ENCODE measurements at places on chromosomes 7 and 10. TPM values are rescaled to one million over a fixed set of nuclear protein-coding genes. Genes with fewer than 3 reads are reported as not detected.
A peak's percentile ranks its signal among the peaks of the same experiment; 100 is the strongest.

GRCh38 chr10:690372-691161 is 1.1 kb upstream of the DIP2C start:
- H3K4me3 ChIP-seq, result no peak overlapping the region
- peaks cover 44% of the 10 kb centered on the region for H3K27me3 ChIP-seq
- H3K36me3 ChIP-seq, result no peaks in the 10 kb centered on the region
- peaks cover 5% of the 10 kb centered on the region for H3K4me1 ChIP-seq

DNA sequence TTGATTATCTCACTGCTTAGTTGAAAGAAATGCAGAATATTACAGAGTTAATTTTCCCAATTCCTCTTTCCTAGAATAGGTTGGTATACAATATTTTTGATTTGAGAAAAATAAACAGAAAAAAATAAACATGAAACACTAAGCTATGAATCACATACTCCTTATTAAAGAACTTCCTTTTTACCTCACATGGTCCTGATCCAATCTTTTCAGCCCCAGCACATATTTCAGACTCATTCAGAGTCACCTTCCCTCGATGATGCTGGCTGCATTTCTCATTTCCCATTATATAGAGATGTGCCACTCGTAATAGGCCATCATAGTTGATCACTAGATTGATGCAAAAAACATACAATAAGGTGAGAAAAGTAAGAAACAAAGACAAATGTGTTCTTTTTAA is 64.6 kb downstream of the HGF start:
- no peak overlapping the region for H3K4me3 ChIP-seq
- H3K4me1 ChIP-seq, result no peaks in the 10 kb centered on the region
- no peaks in the 10 kb centered on the region for H3K36me3 ChIP-seq

- H3K27me3 ChIP-seq, result no peaks in the 10 kb centered on the region
- H3K4me1 ChIP-seq, result peaks cover 15% of the 10 kb centered on the region
- peaks cover 43% of the 10 kb centered on the region for H3K36me3 ChIP-seq
Observed at GRCh38 chr7:2199956-2200583, 32.7 kb downstream of the MAD1L1 start.

DNA sequence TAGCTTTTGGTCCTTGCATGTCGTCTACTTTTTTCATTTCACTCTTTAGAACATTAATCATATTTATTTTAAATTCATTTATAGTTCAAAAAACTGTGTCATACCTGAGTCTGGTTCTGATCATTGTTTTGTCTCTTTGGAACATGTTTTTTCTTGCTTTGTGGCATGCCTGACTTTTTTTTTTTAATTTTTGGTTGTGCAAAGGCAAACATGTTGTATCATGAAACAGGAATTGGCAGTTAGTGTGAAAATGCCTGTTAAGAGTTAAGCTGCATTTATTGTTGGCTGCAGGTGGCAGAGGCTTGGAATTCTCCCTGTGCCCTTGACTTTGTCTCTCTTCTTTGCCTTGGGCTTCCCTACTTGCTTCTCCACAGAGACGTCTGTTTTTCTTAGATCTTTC is 525.0 kb upstream of the ADARB2 start:
- no peak for DNase-seq
- no peak overlapping the region for H3K4me3 ChIP-seq
- no peak overlapping the region for H3K27ac ChIP-seq
- H3K27me3 ChIP-seq, result no peaks in the 10 kb centered on the region
- peaks cover 2% of the 10 kb centered on the region for H3K4me1 ChIP-seq

The TSPAN13 gene
- total RNA-seq, result 17.8 TPM

GRCh38 chr7:152564656-152565250 is 111.2 kb downstream of the XRCC2 start:
- no peaks in the 10 kb centered on the region for H3K36me3 ChIP-seq
- no peak for DNase-seq
- peaks cover 1% of the 10 kb centered on the region for H3K27me3 ChIP-seq
- H3K4me1 ChIP-seq, result no peaks in the 10 kb centered on the region

GRCh38 chr10:28385748-28386502 is 83.1 kb upstream of the MPP7 start:
- H3K36me3 ChIP-seq, result no peaks in the 10 kb centered on the region
- peaks cover 6% of the 10 kb centered on the region for H3K4me1 ChIP-seq
- H3K27me3 ChIP-seq, result peaks cover 17% of the 10 kb centered on the region

The SHTN1 gene
- total RNA-seq, result not detected

The EVX1 gene
- not detected for total RNA-seq

- no peak for DNase-seq
- H3K4me1 ChIP-seq, result no peaks in the 10 kb centered on the region
- H3K27me3 ChIP-seq, result no peaks in the 10 kb centered on the region
- no peak overlapping the region for H3K27ac ChIP-seq
Observed at GRCh38 chr7:66894463-66895080, 26.5 kb upstream of the TMEM248 start.

DNA sequence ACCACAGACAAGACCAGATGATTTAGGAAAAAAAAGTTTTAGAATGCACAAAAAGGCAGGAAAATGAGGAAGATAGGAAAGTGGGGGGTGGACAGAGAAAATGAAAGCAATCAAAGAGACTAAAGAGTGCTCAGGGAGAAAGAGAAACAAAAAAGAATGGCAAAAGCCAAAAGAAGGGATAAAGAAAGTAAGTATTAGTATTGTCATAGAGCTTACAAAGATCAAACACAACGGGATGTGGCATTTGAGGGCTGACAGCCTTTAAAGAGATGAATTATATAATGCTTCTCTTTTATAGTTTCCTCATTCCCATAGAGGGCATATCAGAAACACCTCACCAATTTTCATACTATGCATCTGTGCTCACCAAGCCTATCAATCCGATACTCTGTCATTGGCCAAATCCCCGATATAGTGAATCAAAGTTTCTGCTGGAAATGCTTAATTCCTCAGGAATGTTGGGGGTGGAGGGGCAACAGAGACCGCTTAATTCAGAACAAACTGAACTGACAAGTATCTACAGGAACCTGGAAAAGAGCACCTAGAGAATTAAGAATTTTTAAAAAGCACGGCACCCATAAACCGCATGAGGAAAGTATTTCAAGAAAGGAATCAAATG is 2.7 kb downstream of the COG5 start:
- no peak for DNase-seq
- peak overlapping the region; percentile 1 for H3K4me3 ChIP-seq
- H3K27me3 ChIP-seq, result no peaks in the 10 kb centered on the region

The ANKRD1 gene
- total RNA-seq, result not detected

The HERC4 gene
- 84.2 TPM for total RNA-seq

The CTAGE15 gene
- total RNA-seq, result not detected

DNA sequence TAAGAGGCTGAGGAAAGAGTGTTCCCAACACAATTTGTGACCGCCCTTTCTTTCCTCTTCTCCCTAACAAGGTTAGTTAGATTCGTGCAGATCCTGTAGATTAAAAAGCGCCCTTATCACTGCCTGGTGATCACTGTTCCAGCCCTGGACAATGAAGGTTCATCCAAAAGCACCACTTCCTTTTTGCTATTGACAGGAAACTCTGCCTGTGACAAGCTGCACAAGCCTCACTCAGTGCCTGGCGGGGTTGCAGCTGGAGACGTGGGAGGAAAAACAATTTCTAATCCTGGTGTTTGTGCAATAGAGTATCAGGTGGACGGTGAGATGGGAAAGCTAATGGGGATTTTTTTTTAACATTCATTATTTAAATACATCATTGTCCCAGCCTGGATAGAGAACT is 105.9 kb upstream of the CAV2 start:
- no peak overlapping the region for H3K4me3 ChIP-seq
- H3K4me1 ChIP-seq, result no peaks in the 10 kb centered on the region
- H3K27me3 ChIP-seq, result peaks cover 2% of the 10 kb centered on the region
- H3K36me3 ChIP-seq, result no peaks in the 10 kb centered on the region

DNA sequence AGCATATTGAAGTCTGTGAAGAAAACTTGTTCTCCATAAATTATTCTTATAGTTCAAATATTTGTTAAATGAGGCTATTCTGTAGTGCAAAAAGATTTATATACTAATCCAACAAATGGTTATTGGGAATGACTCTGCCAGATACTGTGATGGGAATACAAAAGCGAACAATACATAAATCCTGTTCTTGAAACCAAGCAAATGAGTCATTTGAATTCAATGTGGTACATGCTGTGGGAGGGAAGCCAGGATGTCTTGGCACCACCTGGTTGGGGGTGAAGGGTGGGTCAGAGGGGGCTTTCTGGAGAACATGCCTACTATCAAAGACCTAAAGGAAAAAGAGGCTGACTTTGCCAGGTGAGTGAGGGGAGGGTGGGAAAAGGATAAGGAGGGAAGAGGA is 594.2 kb downstream of the CALN1 start:
- H3K27ac ChIP-seq, result no peak overlapping the region
- no peaks in the 10 kb centered on the region for H3K36me3 ChIP-seq
- H3K4me1 ChIP-seq, result no peaks in the 10 kb centered on the region
- no peak for DNase-seq
- no peaks in the 10 kb centered on the region for H3K27me3 ChIP-seq
- no peak overlapping the region for H3K4me3 ChIP-seq

The CXCL12 gene
- total RNA-seq, result not detected

DNA sequence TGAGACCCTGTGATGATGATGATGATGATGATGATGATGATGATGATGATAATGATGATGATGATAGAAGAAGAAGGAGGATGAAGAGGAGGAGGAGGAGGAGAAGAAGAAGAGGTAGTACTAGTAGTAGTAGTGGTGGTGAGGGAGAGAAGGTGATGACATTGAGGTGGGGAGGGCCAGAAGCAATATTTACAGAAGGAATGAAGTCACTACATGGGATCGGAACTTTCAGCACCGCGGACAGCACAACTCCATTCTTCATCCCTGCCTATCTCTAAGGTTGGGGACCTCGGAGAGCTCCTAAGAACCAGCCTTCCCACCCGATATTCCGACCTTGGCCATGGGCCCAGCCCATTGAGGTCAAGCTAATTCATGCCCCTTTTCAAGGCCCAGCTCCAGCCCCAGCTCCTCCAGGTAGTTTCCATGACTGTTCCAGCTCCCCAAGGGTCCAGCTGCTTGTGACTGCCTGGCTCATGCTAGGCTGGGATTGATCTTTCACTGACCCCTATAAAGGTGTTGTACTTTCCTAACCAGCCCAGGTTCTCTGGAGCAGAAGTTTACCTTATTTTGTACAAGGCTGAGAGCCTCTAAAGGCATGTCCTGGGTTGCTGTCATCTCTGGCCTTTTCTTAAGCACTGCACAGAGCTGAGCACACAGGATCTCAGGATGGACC is 10.3 kb downstream of the CRHR2 start:
- H3K27ac ChIP-seq, result no peak overlapping the region
- DNase-seq, result no peak
- H3K27me3 ChIP-seq, result peaks cover 12% of the 10 kb centered on the region
- no peaks in the 10 kb centered on the region for H3K36me3 ChIP-seq
- no peak overlapping the region for H3K4me3 ChIP-seq

DNA sequence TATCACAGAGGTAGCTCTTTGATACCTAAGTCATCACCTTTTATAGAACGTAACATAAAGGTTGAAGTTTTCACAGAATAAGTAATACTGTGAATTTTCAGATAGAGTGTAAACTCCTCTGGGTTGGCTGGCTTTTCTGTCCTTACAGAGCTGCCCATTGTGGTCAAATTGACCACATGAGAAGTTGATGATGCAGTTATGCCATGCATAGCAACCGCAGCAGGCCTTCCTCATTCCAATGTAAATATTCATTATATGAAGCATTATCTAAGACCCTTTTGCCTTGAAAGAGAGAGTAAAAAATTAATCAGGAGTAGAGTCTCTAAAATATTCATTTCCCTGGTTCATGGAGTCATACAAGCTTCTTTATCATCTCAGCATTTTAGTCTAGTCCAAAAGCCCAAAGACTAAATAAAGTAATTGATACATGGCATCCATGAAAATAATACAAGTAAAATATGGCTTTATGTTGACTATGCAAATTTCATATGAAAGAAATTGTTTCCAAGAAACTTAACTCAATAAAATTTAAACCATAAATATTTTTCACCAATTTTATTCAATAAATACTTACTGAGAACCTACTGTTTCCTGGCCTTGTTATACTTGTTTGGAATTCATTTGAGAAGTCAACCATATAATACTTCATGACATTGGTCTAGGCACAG is 516.4 kb downstream of the PCDH15 start:
- no peak overlapping the region for H3K4me3 ChIP-seq
- H3K4me1 ChIP-seq, result no peaks in the 10 kb centered on the region
- no peak overlapping the region for H3K27ac ChIP-seq
- DNase-seq, result no peak
- H3K36me3 ChIP-seq, result no peaks in the 10 kb centered on the region

GRCh38 chr10:78688901-78689583 is 379.7 kb upstream of the ZMIZ1 start:
- H3K27me3 ChIP-seq, result peaks cover 17% of the 10 kb centered on the region
- H3K27ac ChIP-seq, result no peak overlapping the region
- H3K36me3 ChIP-seq, result no peaks in the 10 kb centered on the region
- DNase-seq, result no peak

DNA sequence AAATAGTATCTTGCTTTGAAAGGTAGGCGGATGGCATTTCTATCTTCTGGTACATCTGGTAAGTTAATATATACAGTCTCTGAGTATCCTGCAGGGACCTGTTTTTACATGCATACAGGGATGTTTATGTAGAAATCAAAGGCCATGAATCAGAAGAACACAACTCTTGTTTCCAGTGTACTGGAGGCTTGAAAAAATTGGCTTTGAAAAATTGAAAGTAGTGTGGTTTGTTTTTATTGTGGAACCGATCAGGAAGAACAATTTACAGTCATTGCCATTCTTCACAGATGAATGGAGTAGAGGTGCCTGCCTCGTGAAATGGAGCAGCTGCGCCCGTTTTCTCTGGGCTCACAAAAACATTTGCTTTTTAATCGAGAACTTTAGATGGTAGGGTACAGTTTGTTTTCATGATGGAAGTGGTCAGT is 54.0 kb upstream of the RPA3 start:
- no peaks in the 10 kb centered on the region for H3K27me3 ChIP-seq
- DNase-seq, result no peak
- no peaks in the 10 kb centered on the region for H3K36me3 ChIP-seq
- peak overlapping the region; percentile 93 for H3K27ac ChIP-seq

DNA sequence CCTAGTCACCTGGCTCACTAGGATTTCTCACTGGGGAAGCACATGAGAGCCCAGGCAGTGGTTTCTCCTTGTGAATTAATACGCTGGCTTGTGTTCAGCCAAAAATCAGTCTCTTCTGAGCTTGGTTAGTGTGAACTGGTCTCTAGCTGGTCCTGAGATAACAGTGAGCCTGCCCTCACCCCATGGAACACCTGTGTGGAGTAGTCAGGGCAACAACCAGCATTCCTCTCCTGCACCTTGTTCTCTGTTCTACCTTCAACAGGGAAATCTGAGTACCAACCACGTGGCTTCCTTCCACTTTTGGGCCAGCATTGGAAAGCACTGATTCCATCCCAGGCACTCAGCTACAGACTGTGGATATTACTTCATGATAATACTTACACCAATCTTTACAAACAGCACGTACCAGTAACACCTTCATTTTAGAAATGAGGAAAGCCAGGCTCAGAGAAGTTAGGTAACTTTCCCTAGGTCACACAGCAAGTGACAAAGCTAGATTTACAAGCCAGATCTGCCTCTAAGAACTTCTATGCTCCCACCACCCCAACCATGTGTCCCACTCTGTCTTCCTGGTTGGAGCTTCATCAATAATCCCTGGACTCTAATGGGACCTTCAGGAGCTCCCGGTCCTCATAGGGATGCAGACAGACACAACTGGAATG is 106.6 kb downstream of the GRID1 start:
- no peak overlapping the region for H3K4me3 ChIP-seq
- no peaks in the 10 kb centered on the region for H3K36me3 ChIP-seq
- H3K4me1 ChIP-seq, result peaks cover 3% of the 10 kb centered on the region
- peaks cover 23% of the 10 kb centered on the region for H3K27me3 ChIP-seq
- no peak for DNase-seq
- no peak overlapping the region for H3K27ac ChIP-seq

The SLC13A1 gene
- not detected for total RNA-seq

GRCh38 chr10:87659571-87660483 is at the start of gene PAPSS2:
PAPSS2 (plus strand) TSS chr10:87659878; CDS start chr10:87659982, 104 bp downstream.
- H3K4me1 ChIP-seq, result peaks cover 13% of the 10 kb centered on the region
- peak within 1 kb of the TSS; percentile 82 for H3K4me3 ChIP-seq
- DNase-seq, result peak; percentile 32
- no peaks in the 10 kb centered on the region for H3K36me3 ChIP-seq

The STAMBPL1 gene
- total RNA-seq, result 38.7 TPM

Measured in activated B cell treated with CpG ODN at 0.5 μM for 24 hours (primary cell).